ENCODE measurements at places on chromosomes 16 and 17. TPM values are rescaled to one million over a fixed set of nuclear protein-coding genes. Genes with fewer than 3 reads are reported as not detected.
A peak's percentile ranks its signal among the peaks of the same experiment; 100 is the strongest.

Gene OR4D1
- total RNA-seq: not detected

Gene CD19
- not detected for total RNA-seq

Gene DRG2
- total RNA-seq: 25.3 TPM

DNA sequence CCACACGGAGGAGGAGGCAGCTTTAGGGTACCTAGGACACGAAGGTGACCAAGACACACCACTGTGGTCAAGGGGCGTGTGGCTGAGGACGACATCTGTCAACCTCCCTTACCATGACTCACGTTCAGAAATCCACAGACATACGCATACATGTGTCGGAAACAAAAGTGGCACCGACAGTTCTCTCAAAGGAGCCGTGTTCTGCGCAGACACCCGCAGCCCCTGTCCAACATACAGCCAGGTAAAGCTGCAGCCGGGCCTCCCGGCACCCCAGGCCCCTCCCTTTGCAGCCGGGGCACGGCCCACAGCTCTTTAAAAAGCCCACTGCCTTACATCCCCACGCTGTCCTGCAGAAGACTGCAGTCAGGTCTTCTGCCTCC is 40.5 kb upstream of the KLHDC4 start:
- no peak for DNase-seq

DNA sequence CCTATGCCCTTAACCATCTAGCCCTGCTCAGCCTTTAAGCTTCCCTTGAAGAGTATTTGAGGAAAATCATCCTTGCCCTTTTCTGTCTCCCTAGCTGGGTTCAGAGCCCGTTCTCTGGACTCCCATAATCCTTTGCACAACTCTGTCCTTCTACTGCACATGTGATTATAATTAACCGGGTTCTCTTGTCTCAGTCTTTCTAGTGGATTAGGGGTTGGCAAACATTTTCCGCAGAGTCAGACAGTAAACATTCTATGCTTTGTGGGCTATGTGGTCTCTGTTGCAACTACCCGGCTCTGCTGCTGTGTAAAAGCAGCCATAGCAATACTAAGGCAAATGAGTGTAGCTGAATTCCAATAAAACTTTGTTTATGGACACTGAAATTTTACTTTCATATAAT is 80.0 kb downstream of the CDRT15 start:
- no peak for DNase-seq

GRCh38 chr16:48279199-48279598 is 31.9 kb upstream of the ABCC11 start:
- no peak for DNase-seq

DNA sequence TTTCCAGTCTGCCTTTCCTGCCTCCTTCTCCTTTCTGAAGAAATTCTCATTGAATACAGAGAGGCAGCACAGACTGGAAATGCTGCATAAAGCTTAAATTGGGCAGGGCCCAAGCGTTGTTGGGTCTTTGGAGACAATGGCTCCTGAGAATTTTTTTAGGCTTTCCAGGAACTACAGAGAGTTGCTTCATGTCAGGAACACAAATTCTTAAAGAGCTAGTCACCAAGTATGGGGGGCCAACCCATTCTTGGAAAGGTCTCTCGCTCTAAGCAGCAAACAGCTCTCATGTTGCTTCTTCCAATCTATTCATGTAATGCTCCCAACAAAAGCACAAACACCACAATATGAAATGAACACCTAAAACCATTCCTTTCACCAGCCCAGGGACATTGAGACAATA is 6.9 kb downstream of the HNF1B start:
- DNase-seq: peak; percentile 78

GRCh38 chr16:84714028-84714427 is 14.2 kb downstream of the USP10 start:
- DNase-seq: no peak

All from fibroblast of the aortic adventitia (primary cell).